GM20000 (cell line): ENCODE measurements at places on chromosomes 12 and 14.
A peak's percentile ranks its signal among the peaks of the same experiment; 100 is the strongest.

DNA sequence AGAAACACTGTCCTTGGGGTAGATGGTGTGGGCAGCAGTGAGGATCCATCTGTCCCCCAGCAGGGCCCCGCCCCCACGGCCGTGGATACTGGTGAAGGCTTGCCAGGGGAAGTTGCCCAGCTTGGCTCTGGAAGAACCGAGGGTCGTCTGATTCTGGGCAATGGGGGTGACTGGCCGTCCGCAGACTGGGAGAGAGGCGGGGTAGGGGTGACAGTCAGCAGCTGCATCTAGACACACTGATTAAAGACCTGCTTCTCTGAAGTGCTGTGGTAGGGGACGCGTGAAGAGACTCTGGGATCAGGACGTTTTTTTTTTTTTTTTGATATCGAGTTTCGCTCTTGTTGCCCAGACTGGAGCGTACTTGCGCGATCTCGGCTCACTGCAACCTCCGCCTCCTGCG is 4.7 kb upstream of the C1R start:
- DNase-seq = no peak

- DNase-seq = no peak
These were observed 470.9 kb downstream of the VRK1 start for GRCh38 chr14:97268097-97268496.

- no peak for DNase-seq
These were observed 305.5 kb upstream of the FKBP4 start for GRCh38 chr12:2489275-2489674.

- DNase-seq = peak; percentile 85
These were observed at the start of gene ATN1 for GRCh38 chr12:6927379-6928021. Gene ATN1 (plus strand): TSS chr12:6927959. CDS start chr12:6934002, 6,043 bp downstream.

- DNase-seq = peak; percentile 68
These were observed 1.3 kb downstream of the ZC3H10 start for GRCh38 chr12:56119361-56119796.

DNA sequence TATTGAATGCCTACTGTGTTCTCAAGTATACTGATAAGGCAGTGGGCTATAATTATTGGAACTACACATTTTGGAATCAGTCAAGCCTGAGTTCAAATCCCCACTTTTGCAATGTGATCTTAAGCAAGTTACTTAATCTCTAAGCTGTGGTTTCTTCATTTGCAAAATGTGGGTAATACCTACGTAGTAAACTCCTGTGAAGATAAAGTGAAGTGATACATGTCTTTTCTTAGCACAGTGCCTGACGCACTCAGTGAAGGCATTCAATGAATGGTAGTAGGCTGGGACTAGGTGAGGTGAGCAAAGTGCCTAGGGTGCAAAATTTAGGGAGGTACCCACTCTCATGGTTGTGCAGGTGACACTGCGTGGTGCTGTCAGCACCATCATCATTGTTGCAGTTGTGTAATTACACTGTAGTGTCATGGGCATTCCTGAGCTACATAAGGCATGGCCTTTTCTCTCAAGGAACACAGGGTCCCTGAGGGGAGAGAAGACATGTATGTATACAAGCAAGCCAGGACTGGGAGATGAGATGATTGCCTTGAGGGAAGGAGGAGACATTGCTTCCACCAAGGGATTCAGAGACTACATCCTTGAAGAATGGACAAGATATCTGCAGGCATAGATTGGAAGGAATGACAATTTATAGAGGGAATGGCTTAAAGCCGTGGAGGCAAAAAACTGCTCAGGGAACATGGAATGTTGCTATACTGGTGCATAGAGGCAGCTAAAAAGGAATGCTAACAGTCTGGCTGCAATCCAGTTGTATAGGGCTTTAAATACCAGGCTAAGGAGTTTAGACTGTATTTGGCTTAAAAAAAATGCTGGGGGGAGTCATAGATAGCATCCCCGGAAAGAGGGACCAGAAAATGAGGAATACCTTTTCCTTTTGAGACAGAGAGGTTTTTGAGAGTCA is 129.2 kb upstream of the ARHGAP5 start:
- no peak for DNase-seq
